ENCODE measurements at places on chromosomes 11 and 22.

DNA sequence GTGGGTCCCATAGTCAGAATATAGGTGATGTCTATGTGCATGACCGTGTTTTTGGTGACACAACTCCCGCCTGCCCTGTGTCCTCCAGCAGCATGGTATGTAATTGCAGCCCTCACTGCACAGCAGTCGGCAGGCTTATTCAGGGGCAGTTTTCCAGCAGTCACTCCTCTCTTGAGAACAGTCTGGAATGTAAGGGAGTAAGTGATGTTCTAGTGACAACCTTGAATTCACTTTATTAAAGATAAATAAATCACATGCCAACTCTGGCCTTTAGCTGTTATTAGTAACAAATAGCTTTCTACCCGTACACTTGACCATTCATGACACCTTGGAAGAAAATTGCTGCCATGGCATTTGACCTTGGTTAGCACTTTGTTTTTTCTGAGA lies 27.9 kb downstream of the ZNRF3 start:
- DNase-seq, result no peak

GRCh38 chr22:42992092-42992491 lies 22.9 kb downstream of the PACSIN2 start:
- no peak for DNase-seq

DNA sequence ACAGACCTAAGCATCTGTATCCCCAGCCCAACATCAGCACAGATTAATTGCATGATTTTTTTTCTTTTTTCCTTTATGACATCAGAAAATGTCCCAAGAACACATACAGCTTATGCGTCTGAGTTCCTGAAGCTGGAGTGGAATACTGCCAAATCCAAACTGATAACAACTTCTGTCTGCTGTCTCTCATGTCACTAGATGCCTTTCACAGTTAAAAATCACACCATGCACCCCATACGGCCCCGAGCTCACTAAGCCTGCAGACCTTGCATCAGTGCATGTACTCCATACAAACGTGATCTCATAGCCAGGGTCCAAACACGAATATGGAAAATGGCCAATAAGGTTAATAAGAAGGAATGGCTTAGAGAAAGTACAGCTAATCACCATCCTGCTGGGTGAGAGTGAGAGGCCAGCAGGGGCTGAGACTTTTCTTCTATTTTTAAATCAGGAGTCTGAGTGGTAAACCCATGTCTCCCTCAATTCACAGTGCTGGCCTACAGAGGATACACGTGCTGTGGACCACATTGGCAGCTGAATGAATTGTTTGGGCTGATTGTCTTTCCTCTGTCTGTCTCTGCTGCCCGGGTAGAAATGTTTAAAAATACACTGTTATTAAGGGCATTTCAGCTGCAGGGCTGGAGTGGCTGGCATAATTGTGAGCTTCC lies 350.6 kb upstream of the RAG2 start:
- DNase-seq, result no peak

DNA sequence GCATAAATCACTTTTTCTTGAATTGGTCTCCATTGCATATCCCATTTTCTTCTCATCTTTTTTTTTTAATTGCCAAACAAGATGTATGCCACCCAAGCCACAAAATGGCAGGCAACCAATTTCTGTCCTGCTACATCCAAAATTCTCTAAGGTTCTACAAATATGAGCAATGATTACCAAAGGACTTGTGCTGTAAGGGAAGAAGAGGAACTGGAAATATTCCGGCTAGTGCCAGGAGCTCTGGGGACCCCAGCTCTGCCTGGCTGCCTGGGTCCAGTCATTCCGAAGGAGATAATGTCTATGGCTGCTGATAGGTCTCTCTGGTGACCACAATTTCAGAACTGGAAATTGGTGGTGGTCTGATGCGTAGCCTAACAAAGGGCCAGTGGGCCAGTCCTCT lies 17.1 kb upstream of the SNX32 start:
- no peak for DNase-seq

GRCh38 chr22:47444746-47445065 lies 682.3 kb downstream of the TBC1D22A start:
- DNase-seq, result no peak

GRCh38 chr11:130144141-130144540 lies 15.4 kb upstream of the ST14 start:
- DNase-seq, result no peak

- DNase-seq, result no peak
Measured at GRCh38 chr22:46750863-46751443, 11.5 kb upstream of the TBC1D22A start.

DNA sequence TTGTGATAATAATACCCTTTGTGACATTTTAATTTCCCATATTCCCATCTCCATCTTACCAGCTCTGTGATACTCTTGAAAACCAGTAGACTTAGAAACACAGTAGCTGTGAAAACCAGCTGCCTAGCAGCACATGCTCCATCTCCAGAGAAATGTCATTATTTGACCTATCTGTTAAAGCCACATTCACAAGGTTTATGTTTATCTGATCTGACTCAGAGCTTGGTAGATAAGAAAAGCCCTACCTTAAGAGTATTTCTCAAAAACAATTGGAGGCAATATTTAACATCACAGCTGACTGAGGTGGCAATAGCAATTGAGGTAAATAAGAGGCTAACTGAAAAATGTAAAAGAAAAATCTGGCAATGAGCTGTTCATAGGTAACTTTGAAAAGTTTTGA lies 8.1 kb upstream of the ANO3 start:
- no peak for DNase-seq

DNA sequence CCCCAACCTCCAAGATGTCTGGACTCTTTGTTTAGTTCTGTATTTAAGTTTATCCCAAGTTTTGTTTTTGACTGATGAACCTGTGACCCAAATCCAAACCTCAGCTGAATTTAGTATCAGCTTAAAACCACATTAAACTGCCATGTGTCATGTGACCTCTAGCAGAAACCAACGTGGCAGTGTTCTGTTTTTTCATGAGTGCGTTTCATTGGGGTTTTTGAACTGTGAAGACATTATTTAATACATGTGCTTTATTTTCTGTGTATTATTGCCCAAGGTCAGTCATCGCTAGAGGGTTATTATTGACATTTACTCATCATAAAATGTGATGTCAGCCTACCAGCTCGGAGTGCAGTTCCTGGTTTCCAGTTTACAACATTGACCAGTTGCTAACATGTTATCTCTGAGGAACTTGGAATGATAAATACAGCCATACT lies 1.8 kb downstream of the TLCD5 start:
- DNase-seq, result no peak

DNA sequence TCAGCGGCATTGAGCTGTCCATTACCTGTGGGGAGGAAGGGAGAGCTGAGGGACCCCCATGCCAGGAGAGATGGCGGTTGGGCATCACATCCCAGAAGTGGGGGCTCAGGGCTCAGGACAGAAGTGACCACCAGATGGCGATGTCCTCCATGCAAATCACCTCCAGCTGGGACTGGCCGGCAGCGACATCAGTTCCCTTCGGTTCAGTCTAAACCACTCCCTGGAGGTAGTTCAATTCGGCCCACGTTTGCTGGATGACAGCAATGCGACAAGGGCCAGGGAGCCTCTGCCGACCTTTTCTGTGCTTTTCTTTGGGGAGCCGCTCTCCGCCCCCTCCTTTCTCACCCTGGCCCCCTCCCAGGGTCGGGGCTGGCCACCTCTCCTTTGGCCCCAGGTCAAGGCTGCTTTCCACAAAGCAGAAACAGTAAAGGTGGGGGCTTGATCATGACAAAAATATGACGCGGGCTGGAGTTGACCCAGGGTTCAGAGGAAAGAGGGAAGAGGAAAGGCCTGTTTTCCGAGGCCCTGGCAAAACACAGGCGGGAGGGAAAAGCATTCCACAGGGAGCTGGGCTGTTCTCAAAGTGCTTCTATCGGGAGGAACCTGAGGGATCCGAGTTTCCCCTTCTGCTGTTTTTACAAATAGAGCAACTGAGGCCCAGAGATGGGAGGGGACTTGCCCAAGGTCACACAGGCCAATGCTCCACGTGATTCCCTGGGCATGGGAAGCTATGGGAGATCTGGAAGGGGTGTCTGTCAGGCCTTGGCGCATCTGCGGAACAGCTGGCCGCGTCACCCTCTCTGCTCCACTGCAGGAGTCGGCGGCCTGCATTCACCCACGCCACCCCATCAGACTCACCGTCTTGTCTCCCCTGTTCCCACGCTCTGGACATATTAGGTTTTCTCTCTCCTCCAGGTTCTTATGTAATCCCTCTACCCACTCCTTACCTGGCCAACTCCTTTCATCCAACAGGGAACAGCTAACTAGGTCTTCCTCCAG lies 54.7 kb downstream of the FBXO7 start:
- peak; percentile 84 for DNase-seq

- no peak for DNase-seq
Measured at GRCh38 chr11:70608568-70609470, 210.5 kb downstream of the CTTN start.

DNA sequence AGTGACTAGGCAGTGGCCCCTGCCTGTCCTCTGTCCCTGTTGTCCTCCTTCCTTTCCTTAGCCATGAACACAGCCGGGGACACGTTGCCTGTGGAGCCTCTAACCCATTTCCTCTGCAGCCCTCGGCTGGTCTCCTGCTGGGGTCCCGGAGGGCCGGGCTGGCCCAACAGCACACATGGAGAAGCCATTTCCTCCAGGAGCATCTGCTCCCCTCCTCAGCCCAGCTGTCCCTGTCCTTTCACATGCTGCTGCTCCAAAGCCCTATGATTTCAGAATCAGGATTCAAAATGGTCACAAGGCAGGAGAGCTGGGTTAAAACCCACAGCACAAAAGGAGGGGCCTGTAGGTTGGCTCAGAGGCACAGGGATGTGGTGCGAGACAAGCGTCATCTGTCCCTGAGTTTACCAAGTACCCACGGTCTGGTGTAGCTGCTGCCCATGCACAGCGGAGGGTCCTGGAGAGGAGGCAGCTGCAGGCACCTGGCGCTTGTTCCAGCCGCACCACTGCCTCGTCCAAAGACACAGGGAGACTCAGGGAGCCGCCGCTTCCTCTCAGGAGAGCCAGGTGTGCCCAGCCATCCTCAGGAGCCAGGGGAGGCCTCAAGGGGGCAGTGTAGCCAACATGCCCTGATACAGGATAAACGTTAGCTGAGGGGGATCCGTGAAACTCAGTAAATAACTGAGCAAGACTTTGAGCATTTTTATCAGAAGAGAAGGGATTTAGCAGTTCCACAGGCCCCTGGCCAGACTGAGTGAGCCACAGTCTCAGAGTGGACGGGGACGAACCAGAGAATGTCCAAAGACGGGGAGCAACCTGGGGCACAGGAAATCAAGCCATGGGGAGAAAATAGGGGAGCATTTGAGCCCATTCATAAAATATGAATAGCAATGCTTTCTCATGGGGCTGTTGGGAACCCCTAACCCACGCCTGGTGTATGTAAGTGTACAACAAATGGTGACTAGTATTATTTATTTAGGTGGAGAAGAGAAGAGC lies 3.9 kb upstream of the VSIG10L2 start:
- DNase-seq, result peak; percentile 50

- DNase-seq, result no peak
Measured at GRCh38 chr22:25563761-25564319, 635 bp upstream of the GRK3 start.

DNA sequence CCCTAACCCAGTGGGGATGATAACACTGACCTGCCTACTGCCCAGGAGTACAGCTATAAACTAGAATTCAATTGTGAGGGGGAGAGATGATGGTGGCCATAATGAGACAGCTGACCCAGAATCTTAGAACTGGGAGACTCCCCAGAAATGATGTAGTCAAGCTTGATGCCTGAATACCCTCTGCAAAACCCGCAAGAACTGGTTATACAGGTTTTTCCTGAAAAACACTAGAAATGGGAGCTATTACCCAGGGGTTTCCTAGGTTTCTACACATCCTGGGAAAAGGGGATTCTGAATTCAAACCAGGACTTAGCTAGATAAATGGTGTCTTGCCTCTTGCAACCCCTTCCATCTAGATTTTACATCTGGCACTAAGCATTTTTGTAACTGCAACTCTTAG lies 113.8 kb upstream of the NARS2 start:
- DNase-seq, result no peak

DNA sequence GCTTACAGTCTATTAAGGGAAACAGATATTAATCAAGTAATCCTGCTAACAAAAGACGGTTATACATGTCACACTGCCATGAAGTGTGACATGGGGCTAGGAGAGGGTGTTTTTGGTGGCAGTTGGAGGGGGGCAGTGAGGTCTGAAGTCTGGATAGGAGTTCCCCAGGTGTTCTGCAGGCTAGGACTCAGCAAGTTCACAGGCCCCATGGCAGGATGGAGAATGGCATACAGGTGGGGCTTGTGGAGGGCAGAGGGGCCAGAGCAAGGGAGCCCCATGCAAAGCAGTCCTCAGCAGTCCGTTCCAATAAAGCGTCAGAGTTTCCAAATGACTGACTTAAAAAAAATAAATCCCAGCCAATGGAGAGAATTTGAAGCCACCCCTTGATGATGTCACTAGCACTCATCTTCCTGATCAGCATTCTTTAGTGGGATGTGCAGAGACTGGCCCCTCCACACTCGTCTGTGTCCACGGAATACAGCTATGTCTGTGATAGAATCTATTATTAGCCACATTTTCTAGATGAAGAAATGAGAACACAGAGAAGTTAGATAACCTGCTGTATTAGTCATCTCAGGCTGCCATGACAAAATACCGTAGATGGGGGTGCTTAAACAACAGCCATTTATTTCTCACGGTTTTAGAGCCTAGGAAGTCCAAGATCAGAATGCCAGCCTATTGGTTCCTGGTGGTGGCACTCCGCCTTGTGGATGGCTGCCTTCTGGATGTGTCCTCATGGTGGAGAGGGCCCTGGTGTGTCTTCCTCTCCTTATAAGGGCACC lies 32.6 kb downstream of the PRDM11 start:
- DNase-seq, result no peak

DNA sequence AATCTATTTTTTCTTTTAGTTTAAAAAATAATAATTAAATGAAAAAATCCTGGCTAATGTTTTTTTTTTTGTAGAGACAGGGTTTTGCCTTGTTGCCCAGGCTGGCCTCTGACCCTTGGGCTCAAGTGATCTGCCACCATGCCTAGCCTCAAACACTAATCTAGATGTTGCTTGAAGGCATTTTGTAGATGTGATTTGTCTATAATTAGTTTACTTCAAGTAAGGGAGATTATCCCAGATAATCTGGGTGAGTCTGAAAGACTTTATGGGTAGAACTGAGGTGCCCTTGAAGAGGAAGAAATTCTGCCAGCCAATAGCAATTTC lies 38.6 kb upstream of the RBFOX2 start:
- DNase-seq, result no peak

- DNase-seq, result no peak
Measured at GRCh38 chr11:12179531-12179930, 69.1 kb downstream of the MICAL2 start.

GRCh38 chr11:42536611-42537360 lies 775.0 kb upstream of the API5 start:
- DNase-seq, result no peak

- no peak for DNase-seq
Measured at GRCh38 chr22:37986371-37986770, 2.0 kb upstream of the SOX10 start.

GRCh38 chr22:46851941-46852340 lies 89.5 kb downstream of the TBC1D22A start:
- no peak for DNase-seq
